ENCODE measurements at places on chromosomes 1 and 21.

DNA sequence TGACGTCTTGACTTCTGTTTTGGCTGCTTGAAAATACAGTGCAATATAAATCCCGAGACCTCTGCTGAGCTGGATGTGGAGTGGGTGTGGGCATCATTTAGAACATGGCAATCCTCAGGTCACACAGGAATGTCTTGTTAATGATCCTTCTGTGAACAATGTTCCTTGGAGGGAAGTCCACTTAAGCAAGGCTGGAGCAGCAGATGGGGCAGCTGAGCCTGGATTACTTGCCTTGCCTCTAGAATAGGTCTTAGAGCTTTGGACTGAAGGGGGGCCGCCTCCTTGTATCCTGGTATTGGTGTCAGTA, 926 bp upstream of the SCMH1 start:
- no peak for DNase-seq

DNA sequence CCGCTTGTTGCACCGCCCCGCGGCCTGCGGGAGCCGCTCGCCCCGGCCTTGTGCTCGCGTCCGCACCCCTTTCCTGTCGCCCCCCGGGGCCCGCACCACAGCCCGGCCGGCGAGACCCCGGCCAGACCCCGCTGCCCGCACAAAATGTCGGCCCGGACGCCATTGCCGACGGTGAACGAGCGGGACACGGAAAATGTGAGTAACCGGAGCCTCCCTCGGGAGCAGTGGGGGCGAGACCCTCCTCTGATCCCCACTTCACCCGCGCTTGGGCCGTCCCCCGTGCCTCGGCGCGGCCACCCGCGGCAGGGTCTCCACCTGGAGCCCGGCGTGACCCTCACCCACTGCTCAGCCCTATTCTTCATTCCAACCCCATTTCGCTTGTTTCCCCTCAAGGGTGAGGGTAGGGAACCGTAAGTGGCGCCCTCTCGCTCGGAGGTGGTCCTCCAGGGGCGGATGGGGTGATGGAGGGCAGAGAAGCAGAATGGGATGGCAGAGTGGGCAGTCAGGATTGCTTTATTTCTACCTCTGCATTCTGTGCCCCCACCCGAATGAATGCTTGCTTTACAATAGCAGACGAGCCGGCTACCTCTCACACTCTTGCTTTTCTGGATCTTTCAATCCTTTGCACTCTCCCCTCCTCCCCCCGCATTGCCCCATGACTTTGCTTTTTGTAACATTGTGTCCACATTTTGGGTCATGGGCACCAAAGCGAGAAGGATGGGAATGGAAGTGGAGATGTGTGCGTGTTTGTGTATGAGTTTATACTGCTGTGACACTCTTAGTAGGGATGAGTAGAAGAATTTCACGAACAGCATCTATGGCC, 954 bp downstream of the MARK1 start:
- DNase-seq: no peak

GRCh38 chr1:9314111-9314510, 21.4 kb downstream of the SPSB1 start:
- DNase-seq: no peak

- DNase-seq: no peak
Measured at GRCh38 chr1:36160949-36161485, 5.1 kb downstream of the MAP7D1 start.

GRCh38 chr1:109116286-109116685, 2.4 kb downstream of the ELAPOR1 start:
- no peak for DNase-seq

DNA sequence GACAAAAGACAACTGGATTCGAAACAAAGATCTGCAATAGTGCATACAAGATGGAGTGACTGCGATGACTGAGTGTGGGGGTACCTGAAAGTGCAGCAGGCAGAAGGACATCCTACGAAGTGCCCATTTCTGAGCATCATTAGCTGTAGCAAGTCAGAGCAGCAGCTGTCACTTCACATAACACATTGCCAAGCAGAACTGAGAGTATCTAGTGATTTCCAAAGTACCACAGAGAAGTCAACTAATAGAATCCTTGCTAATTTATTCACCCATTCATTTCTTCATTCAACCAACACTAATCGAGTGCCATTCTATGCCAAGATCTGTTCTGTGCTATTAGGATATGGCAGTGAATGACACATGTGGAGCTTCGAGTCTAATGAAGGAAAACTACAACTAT, 31.6 kb upstream of the CAMSAP2 start:
- no peak for DNase-seq

- DNase-seq: no peak
Measured at GRCh38 chr1:22247527-22248245, 104.8 kb upstream of the WNT4 start.

- DNase-seq: no peak
Measured at GRCh38 chr1:9320520-9321479, 28.1 kb downstream of the SPSB1 start.

- DNase-seq: no peak
Measured at GRCh38 chr1:236608930-236609726, 4.8 kb upstream of the HEATR1 start.

DNA sequence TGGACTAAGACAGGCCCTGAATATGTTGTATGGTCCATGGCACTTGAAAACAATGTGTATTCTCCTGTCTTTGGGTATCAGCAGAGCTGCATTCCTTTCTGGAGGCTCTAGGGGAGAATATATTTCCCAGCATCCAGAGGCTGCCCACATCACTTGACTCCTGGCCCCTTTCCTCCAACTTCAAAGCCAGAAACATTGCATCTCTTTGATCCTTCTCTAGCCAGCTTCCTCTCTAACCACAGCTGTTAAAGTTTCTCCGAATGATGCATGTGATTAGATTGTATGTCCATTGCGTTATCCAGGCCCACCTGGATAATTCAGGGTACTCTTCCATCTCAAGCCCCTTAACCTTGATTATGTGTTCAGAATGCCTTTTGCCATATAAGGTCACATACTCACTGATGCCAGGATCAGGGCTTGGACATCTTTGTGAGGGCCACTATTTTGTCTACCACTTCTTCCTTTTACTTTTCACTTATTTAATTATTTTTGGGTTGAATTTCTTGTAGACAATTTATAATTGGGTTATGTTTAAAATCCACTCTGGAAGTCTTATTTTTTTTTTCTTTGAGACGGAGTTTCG, 5.3 kb downstream of the CHD1L start:
- DNase-seq: no peak

- no peak for DNase-seq
Measured at GRCh38 chr1:204073837-204074273, 940 bp downstream of the SOX13 start.

DNA sequence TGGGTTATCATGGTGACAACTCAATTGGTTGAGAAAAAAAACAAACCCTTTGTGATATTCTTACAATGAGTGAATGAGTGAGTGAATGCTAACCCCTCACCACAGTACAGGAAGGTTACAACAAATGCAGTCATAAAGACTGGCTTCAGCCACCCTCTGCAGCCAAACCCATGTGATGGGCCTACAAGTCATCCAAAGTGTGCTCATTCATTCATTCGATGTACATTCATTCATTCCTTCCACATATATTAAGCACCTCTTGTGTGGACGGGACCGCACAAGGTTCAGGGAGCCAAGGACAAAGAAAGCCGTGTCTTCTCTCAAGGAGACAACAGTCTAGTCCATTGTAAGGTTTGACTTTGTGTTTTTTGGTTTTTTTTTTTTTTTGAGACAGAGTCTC, 49.4 kb downstream of the WDR4 start:
- no peak for DNase-seq

GRCh38 chr1:156860113-156860627, 495 bp upstream of the NTRK1 start:
- DNase-seq: no peak

DNA sequence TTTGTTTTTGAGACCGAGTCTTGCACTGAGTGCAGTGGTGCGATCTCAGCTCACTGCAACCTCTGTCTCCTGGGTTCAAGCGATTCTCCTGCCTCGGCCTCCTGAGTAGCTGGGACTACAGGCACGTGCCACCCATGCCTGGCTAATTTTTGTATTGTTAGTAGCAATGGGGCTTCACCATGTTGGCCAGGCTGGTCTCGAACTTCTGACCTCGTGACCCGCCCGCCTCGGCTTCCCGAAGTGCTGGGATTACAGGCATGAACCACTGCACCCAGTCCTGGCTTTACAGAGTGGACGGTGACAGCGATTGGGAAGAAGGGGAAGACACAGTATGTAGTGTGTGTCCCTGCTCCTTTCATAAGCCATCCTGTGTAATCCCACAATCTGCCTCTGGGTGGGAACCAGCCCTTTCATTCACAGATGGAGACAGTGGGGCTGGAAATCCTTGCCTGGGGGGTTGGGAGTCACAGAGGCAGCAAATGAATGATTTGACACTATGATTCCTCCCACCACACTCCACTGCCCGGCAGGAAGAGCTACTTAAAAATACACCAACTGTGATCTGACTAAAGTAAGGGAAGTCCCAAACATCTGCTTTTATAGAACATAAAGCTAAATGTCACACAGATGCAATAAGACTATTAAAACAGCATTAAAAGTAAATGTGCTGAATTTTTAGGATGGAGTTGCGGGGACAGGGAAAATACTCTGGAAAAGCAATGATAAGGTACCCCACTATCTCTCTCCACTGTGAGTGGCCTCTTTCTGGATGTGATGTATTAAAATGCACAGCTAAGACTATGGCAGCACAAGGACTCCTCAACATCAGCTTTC, 4.5 kb downstream of the PARP1 start:
- no peak for DNase-seq

DNA sequence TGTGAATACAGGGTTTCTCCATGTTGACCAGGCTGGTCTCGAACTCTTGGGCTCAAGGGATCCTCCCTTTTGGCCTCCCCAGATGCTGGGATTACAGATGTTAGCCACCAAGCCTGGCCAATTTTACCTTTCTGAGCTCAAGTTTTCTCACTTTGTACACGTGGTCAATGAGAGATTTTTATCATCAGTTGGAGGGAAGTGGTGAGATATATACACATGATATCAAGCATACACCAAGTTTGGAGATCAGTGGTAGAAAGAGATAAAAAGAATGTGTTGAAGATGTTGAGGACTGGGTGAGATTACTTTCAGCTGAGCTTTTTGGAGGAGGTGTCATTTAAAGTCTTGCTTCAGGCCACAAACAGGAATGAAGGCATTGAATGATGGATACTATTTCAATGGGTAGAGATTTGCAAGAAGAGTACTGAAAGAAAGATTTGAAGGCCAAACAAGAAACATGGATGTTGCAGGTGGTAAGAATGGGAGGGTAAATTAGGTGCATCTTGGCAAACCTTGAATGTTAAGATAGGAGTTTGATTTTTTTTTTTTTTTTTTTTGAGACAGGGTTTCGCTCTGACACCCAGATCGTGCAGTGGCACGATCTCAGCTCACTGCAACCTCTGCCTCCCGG, 3.0 kb upstream of the SESN2 start:
- DNase-seq: no peak

GRCh38 chr1:53449021-53449420, 10.2 kb upstream of the DMRTB1 start:
- DNase-seq: no peak

All from glomerular endothelial cell (primary cell).